ENCODE measurements at places on chromosomes 6 and 20.

- DNase-seq: peak; percentile 84
Measured at GRCh38 chr6:29926413-29927274, 15.7 kb upstream of the HLA-A start.

DNA sequence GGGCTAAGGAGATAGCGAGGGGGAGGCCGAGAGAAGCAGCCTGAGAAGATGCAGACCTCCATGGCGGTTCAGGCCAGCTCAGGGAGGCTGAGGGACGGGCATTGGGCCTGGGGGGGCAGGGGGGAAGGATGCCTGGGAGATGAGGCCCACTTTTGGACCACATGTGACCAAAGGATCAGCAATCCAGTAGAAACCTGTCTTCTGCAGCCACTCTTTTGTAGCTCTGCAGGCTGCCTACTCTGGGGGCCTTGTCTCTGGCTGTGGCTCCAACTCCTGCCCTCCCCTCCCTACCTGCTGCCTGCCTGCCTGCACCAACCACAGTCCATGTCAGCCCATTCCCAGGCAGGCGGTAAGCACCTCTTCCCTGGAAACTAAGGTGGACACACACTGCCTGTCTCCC lies 106.8 kb upstream of the MLN start:
- DNase-seq: no peak

DNA sequence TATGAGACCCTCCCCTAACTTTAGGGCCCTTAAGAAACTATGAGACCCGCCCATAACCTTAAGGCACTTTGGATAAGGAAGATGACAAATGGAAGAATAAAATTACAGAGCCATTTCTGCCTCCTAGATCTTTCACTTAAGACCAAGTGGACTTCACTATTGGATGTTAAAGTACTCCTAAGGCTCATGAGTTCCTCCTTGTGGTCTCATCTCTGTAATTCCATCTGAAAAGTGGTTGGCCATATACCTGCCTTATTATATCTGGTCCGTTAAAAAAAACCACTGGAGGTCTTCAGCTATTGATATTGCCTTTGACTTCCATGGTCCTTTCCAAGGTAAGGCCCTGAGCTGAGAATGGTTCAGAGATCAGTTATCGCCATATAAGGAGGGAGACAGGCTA lies 310.3 kb downstream of the EYA4 start:
- DNase-seq: no peak

DNA sequence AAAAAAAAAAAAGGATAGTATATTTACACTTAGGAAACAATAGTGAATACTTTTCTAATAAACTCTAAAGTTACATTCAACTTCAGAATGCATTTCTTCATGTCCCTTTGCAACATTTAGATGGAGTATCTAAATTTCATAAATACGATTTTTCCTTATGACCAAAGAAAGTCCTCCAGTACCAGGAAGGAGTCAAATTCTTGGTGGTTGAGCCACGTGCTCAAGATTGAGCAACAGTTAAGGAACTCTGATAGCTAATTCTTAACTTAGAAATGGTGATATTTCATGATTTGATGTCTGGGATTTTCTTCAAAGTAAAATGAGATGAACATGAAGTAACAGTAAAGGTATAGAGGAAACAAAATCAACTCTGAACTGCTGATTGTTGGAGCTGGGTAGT lies 92.7 kb downstream of the SASH1 start:
- DNase-seq: no peak

GRCh38 chr6:64737418-64737817 lies 969.6 kb downstream of the EYS start:
- no peak for DNase-seq

- peak; percentile 22 for DNase-seq
Measured at GRCh38 chr20:59598625-59599310, 5.6 kb upstream of the PHACTR3 start.

DNA sequence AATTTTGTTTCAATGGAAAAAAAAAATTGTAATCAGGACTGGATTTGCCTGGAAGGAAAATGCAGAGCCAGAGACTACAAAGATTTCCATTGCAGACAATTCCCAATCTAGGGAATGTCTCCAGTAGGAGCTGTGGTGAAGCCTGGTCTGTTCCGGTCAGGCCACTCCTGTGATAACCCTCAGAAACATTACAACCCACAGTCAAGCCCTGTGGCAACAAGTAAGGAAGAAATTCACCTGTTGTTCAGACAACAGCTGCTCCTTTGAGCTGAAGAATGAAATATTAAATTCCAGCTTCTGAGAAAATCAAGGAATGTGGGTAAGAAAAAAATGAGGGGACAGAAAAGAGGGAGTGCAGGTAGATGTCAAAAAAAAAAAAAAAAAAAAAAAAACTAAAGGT lies 8.0 kb downstream of the PRKN start:
- no peak for DNase-seq

DNA sequence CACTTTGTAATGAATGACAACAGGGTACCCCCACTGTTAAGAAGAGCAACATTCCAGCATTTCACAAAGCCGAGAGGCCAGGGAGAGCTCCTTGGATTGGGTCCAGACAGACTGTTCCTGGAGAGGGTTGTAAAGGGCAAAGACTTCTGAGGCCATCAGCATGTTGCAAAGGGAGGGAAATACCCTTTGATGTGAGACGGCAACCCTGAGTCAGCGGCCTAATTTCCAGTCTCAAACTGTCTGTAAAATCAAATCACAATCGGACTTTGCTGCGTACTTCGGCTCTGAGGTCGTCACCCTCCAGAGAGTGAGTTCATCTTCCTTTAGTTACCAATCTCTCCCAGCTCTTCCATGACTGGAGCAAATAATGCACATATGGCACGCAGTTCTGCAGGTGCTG lies 101.0 kb upstream of the DTNBP1 start:
- no peak for DNase-seq

GRCh38 chr20:52309181-52309580 lies 117.6 kb upstream of the ZFP64 start:
- DNase-seq: no peak

DNA sequence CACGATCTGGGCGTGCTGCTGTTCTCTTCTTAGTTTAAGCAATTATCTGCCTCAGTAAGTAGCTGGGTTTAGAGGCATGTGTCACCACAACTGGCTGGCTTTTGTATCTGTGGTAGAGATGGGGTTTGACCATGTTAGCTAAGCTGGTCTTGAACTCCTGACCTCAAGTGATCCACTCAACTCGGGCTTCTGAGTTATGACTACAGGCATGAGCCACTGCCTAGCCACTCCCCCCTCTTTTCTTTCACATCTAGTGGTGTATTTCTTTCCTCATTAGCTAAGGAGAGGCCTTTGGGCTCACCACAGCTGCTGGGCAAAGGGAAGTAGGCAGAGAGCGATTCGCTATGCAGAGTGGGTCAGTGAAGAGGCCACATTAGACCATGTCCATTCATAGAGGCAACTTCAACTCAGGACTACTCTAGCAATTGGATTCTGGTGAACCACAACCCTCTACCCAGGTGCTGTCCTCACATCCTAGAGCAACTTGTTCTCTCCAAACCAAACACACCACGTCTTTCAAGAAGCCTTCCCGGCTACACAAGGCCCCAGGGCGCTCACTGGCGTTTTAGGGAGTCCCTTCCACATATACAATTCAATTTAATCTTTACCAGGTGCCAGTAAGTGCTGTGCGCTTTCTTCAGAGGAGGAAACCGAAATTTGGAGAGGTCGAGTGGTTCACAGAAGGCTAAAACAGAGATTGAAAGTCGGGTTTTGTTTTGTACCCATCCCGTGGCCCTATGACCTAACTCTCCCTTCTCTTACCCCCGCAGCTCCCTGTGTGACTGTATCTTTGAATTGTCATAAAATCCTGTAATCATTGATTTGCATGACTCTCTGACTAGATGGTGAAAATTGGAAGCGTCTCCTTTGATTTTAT lies 26.5 kb upstream of the GFOD1 start:
- peak; percentile 51 for DNase-seq

DNA sequence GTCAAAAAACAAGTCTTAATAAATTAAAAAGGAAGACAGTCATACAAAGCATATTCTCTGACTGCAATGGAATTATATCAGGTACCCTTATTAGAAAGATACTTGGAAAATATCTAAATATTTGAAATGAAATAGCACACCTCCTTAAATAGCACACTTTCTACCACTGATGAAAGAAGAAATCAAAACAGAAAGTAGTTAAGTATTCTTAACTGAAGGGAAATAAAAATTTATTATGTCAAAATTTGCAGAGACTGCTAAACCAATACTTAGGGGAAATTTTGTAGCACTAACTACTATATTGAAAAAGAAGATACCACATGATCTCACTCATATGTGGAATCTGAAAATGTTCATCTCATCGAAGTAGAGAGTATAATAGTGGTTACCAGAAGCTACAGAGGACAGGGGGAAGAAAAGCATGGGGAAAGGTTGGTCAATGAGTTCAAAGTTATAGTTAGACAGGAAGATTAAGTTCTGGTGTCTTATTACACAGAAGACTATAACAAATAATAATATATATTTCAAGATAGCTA lies 112.2 kb downstream of the ASCC3 start:
- no peak for DNase-seq

DNA sequence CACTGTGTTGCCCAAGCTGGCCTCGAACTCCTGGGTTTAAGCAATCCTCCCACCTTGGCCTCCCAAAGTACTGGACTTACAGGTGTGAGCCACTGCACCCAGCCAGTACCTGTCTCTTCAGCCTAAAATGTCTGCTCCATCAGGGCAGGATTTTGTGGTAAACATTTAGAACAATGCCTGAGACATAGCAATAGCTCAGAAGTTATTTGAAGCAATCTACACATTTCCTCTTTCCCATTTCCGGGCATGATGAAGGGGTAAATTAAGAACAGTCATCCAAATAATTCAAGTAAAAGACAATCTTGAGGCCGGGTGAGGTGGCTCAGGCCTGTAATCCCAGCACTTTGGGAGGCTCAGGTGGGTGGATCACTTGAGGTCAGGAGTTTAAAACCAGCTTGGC lies 69.0 kb upstream of the ZNF217 start:
- peak; percentile 38 for DNase-seq

GRCh38 chr20:47479506-47479905 lies 22.2 kb upstream of the NCOA3 start:
- DNase-seq: peak; percentile 52

GRCh38 chr20:47111576-47111975 lies 216.9 kb downstream of the EYA2 start:
- DNase-seq: no peak

DNA sequence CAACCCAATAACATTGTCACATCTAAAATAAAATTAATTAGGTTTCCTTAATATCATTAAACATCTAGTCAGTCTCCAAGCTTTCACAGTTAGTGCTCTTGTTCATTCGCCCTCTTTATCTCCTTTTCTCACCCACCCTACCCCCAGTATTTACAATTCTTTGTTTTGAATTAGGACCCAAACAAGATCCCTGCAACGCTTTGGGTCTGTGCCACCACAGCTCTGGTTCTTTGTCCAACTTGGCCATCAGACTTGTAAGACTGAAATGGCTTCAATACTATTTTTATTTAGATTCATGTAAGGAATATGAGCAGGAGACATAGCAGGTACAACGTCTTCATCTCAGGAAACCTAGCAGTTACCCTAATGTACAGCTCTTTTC lies 276.5 kb downstream of the CDKAL1 start:
- no peak for DNase-seq

- no peak for DNase-seq
Measured at GRCh38 chr20:36585410-36586125, 12.2 kb downstream of the TGIF2 start.

- DNase-seq: no peak
Measured at GRCh38 chr6:120873125-120873865, 461.0 kb downstream of the TBC1D32 start.

DNA sequence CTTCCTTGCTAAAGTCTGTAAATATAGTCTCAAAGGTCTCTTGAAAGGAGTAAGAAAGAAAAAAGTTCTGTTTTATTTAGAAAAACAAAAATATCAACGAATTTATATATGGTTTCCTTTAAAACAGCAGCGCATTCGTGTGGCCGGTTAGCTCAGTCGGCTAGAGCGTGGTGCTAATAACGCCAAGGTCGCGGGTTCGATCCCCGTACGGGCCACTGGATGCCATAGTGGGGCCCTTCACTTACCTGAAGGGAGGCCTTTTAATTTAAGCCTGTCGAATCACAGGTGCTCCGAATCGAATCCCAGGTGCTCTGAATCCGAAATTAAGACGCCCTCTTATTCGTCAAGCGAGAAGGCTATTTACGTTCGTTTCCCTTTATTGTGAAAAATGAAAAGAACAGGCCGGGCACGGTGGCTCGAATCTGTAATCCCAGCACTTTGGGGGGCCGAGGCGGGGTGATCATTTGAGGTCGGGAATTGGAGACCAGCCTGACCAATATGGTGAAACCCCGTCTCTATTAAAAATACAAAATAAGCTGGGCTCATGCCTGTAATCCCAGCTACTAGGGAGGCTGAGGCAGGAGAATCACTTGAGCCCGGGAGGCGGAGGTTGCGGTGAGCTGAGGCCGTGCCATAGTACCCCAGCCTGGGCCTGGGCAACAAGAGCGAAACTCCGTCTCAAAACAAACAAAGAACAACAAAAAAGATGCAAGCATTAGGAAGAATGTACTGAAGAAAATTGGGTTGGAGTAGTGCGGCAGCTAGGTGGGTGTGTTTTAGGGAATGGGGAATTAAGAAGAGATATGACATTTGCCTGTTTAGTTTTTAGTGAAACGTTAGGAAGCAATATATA lies 195.8 kb upstream of the ZNF184 start:
- DNase-seq: peak; percentile 47

GRCh38 chr20:4774207-4774606 lies 52.5 kb downstream of the PRND start:
- DNase-seq: peak; percentile 84

DNA sequence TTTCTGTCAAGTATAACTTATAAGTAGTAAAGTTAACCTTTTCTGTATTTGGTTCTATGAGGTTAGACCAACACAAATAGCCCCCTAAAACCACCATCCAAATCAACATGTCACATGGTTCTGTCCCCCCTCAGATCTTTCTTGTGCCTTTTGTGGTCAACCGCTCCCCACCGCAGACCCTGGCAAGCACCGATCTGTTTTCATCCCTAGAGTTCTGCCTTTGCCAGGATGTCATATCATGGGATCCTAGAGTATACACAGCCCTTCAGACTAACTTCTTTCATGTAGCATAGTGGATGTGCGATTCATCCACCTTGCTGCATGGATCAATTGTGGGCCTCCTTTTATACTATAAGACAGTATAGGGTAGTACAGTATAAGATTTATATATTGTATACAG lies 124.3 kb downstream of the BCAS1 start:
- DNase-seq: no peak

GRCh38 chr6:151490996-151491395 lies 2.8 kb upstream of the CCDC170 start:
- no peak for DNase-seq

- DNase-seq: peak; percentile 11
Measured at GRCh38 chr20:49594143-49594930, 26.4 kb upstream of the PTGIS start.

Measured in inflammatory macrophage (primary cell).